ENCODE measurements at places on chromosomes 1 and 21. TPM values are rescaled to one million over a fixed set of nuclear protein-coding genes. Genes with fewer than 3 reads are reported as not detected.

Gene WDR64
- total RNA-seq, result not detected

Gene LACTBL1
- not detected for total RNA-seq

Gene USP24
- total RNA-seq, result 33.8 TPM

Gene ITLN1
- not detected for total RNA-seq

Gene RHD
- not detected for total RNA-seq

Data from bladder microvascular endothelial cell (primary cell).